RCC 7860 (cell line): ENCODE measurements at places on chromosomes 4 and X.
A peak's percentile ranks its signal among the peaks of the same experiment; 100 is the strongest.

- DNase-seq, result no peak
These were observed 7.8 kb downstream of the PNMA3 start for GRCh38 chrX:153064061-153064460.

- DNase-seq, result peak; percentile 70
These were observed 150.0 kb downstream of the CBR4 start for GRCh38 chr4:168859888-168860694.

- DNase-seq, result no peak
These were observed 104.6 kb downstream of the PHEX start for GRCh38 chrX:22136711-22137110.

- no peak for DNase-seq
These were observed 24.8 kb downstream of the NHSL2 start for GRCh38 chrX:71935476-71935875.

DNA sequence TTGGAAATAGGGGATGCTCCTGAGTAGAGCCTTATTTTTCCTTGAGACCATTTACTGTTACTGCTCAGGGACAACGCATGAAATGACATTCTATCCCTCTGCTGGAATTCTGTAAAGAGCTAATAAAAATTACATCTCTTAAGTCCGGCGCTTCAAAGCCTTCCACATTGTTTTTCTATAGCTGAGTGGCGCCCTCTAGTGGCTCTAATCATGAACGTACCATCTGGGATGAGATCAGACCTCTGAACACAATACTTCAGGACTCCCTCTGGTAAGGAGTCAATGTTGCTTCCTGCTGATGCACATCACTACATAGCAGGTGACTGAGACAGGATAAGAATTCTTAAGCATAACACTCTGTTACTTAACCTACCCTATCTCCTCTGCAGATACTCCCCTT is 6.0 kb downstream of the HMGN5 start:
- peak; percentile 26 for DNase-seq

DNA sequence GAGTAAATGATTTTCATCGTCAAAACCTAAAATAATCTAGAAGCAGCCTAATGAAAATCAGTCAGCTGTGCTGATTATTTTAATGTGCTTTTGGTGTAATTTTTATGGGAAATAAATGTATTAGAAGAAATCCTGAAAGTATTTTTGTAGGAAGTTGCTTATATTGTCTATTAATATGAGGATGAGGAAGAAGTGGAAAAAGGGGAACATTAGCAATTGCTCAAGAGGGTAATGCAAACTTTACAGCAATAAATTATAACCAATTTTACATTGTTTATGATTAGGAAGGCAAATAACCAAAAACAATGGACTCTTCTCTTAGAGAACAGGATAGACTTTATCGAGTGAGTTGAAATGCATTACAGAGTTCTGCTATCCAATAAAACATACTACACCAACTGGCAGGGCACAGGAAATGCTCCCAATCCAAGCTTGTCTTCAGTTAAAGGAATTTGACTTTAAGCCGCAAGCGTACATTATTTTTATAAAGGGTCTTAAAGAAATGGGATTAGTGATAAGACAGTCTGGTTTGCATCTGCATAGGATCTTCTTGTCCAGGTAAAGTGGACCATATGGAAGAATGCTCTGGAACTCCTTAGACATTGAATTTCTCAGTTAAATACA is 374.8 kb downstream of the PDGFC start:
- no peak for DNase-seq

DNA sequence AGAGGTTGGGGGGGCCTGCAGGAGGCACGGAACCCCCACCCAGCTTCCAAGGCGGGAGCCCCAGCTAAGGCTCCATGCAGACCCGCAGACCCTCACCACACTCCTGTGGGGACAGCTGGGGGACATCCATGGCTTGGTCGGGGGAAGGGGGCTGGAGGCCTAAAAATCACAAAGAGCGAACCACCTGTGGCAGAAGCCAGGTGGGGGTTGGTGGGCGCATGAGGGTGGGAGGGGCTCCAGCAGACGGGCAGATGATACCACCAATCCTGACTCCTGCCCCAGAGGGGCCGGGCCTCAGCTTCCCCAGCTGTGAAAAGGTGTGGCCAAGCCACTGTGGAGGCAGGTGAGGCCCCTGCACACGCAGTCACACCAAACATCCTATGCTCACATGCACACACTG is 111.6 kb downstream of the FAM53A start:
- no peak for DNase-seq

GRCh38 chr4:11297627-11298026 is 131.1 kb downstream of the HS3ST1 start:
- no peak for DNase-seq

DNA sequence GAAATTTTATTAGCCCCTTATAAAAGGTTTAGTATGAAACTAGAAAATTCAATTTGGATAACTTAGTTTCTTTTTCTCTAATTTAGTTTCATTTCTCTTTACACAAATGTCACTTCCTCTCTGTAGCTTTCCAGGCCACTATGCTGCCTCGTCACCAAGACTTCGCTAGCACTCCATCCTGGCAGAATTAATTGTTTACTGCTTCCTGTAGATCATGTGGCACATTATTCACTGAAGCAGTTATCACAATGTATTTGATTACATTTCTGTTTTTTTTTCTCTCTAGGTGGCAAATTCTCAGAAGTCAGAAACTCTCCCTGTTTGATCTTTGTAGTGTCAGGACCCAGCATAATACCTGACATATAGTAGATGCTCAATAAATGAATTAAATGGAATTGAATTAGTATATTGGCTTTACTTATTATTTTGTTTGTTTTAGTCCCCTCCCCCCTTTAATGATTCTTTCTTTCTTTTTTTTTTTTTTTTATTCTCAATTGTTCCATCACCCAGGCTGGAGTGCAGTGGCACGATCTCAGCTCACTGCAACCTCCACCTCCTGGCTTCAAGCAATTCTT is 9.3 kb upstream of the SAT1 start:
- DNase-seq, result no peak

GRCh38 chrX:12974305-12974795 is 560 bp upstream of the TMSB4X start:
- peak; percentile 46 for DNase-seq

DNA sequence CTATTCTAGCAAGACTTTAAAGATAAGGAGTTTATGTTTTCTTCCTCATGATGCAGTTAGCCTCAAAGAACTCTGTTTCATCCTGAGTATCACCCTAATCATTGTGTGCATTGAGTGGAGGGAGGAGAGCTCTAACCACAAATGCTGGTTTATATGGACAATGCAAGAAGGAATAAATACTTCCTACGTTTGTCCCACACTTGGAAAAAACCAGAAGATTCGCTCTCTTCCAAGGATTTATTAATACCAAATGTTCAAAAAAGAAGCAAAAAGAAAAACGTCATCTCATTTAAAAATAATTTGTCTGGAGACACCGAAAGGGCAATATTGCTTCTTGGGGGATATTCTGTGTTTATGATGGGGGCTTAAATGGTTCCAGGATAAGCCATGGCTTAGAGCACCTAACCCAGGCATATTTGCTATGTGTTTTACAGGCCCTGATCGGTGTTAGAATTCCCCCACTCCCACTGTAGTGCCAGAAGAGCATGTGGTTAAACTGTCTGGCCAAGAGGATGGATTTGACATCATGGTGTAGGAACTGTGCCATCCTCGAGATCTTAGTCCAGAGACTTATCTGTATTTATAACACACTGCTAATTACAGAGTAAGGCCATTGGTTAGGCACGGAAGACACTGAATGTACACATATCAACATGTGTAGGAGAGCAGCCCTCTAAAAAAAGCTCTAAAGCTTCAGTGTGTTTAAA is 227.2 kb downstream of the ANK2 start:
- no peak for DNase-seq

DNA sequence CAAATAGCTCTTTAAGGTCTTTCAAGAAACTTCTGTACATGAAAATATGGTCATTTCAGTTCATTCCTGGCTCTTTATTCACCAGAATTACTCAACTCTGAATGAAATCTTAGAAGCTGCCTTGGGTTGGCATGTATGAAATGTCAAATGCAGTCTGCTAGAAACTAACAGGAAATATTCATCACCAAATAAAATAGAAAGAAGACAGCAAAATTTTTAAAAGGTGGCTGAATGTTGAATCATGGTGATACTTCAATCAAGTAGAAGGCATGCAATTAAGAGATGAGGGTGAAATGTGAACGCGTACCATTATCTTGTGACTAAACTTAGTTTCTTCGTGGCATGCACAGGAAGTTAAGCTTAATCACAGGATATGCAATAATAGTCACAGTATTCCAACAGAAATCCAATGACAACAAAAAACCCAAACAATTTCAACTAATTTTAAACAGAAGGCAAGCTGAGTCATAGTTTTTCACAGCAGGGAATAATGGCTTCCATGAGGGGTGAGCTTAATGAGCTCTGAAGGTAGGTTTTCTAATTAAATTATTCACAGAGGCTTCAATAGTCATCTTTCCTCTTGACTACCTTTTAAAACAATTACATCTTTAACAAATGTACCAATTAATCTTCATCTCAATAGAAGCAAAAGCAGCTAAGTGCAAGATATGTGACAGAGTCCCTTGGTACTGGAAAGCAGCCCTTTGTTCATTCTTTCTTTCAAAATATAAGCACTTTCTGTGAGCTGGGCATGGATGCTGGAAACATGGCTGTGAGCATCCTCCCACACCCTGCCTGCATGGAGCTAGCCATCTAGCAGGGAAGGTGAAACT is 44.5 kb downstream of the SCFD2 start:
- DNase-seq, result peak; percentile 56

DNA sequence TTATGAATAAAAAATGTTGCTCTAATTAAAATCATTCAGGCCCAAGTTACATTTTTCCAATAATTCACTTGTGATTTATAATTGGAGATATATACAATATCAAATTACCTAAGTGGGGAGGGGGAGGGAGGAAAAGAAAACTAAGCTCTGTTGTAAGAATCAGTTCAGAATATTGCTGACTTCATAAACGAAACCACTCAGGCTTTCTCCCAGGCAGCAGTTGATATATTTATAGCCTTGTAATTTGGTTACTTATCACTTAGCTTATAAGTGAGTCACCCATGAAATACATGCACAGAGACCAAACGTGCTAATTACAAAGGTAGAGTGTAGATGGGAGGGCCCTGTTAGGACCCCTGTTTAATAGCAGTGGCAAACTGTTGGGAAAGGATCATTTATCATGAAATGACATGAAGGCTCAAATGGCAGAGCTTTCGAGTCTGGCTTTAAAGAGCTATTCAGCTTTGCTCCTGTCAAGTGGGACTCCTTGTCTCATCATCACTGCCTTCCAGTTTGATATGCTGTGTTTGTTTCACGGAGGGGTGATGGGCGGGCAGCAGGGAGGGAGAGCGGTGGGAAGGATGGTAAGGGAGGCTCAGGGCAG is 105.6 kb upstream of the PGRMC2 start:
- peak; percentile 70 for DNase-seq

DNA sequence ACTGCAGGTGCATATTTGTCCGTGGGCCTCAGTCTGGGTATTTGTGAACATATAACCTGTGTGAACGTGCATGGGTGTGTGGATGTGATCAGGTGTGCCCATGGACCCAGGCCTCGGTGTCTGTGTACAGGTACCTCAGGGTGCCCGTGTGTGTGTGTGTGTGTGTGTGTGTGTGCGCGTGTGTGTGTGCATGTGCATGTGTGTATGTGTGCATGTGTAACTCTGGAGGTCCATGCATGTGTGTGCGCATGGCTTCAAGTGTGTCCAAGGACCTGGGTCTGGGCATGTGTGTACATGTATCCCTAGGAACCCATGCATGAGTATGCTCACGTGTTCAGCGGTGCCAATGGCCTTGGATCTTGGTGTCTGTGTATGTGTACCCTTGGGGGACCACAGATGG is 15.8 kb downstream of the FTSJ1 start:
- no peak for DNase-seq

DNA sequence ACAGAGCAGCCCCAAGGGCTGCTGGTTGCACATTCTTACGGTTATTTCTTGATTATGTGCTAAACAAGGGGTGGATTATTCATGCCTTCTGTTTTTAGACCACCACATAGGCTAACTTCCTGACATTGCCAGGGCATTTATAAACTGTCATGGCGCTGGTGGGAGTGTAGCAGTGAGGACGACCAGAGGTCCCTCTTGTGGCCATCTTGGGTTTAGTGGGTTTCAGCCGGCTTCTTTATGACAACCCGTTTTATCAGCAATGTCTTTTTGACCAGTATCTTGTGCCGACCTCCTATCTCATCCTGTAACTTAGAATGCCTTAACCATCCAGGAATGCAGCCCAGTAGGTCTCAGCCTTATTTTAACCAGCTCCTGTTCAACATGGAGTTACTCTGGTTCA is 212.4 kb upstream of the GRID2 start:
- no peak for DNase-seq

DNA sequence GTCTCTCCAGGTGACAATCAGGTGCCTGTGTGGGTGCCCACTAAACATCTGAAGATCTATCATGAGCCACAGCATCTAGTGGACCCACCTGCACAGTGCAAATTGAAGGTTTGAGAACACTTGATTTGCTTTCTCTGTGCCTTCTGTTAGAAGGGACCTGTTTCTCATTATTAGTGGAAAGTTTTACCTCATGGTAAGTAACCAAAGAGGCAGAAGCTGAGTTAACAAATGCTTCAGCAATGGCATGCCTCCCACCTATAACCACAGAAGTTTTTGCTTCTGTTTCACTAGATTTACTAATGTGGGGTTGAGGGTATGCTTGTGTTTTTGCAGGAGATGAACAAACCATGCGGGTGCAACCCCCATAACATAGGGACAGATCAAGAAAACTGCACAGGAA is 297.4 kb upstream of the DKK2 start:
- no peak for DNase-seq

DNA sequence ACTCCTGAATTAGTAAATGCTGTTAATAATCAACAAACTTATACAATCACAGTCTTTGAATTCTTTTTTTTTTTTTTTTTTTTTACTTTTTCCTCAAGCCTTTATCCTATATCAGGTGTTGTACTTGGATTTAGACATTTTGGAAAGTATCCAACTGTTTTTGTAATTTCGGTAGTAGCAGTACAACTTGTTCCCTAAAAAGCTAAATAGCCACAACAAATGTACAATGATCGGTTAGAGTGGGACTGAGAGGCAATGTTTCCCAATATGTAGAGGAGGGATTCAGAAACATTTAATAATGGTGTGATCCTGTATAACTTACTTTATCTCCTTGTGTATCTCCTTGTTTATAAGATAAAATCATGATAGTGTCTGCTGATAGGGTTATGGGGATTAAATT is 343.1 kb downstream of the GRID2 start:
- DNase-seq, result no peak

- DNase-seq, result peak; percentile 3
These were observed 249.2 kb downstream of the TENM3 start for GRCh38 chr4:182492423-182492822.

- DNase-seq, result no peak
These were observed 34.0 kb upstream of the UCP1 start for GRCh38 chr4:140602714-140603113.
